ENCODE measurements at places on chromosomes 11 and 22. TPM values are rescaled to one million over a fixed set of nuclear protein-coding genes. Genes with fewer than 3 reads are reported as not detected.
A peak's percentile ranks its signal among the peaks of the same experiment; 100 is the strongest.

GRCh38 chr22:34293324-34293723 lies 373.0 kb upstream of the LARGE1 start:
- H3K27ac ChIP-seq, result no peak overlapping the region
- no peaks in the 10 kb centered on the region for H3K27me3 ChIP-seq
- H3K36me3 ChIP-seq, result no peaks in the 10 kb centered on the region
- H3K4me3 ChIP-seq, result no peak overlapping the region

DNA sequence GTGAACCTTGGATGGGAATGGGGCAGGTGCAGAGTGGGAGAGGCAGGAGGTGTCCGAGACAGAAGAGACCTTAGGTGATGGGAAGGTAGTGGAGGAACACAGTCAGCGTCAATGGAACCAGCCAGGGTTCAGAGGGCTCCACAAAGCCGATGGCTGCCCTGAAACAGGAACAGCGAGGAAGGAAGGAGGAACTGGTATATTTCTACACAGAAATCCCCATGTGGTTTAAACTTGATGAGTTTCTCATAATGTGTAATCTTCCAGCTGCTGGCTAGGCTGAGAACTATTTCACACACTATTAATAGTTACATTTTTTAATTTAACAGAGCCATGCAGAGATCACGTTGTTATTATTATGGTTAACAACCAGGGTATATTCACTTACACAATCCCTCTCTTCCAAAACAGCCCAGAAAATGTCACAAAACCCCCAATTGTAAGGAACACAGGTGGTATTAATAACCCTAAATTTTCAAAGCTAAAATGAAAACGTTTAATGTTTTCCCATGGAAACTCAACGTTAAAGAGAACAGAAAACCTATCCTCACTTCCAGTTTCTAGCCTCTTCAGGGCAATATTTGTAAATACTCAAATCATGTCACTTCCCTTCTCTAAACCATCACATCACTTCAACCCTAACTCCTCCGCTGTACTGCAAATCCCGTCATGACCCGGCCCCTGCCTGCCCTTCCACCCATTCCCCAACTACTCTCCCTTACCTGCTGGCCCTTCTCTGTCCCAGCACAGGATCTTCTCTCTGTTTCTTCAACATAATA lies 74.5 kb upstream of the ARFGAP3 start:
- H3K27me3 ChIP-seq, result no peaks in the 10 kb centered on the region
- peaks cover 84% of the 10 kb centered on the region for H3K4me1 ChIP-seq
- H3K36me3 ChIP-seq, result no peaks in the 10 kb centered on the region
- DNase-seq, result no peak
- H3K27ac ChIP-seq, result peak overlapping the region; percentile 97

MMP11 gene
- total RNA-seq, result 2.0 TPM

USH1C gene
- total RNA-seq, result 0.68 TPM

KCNQ1OT1 gene
- total RNA-seq, result 2.3 TPM

SCGB1D2 gene
- not detected for total RNA-seq

DNA sequence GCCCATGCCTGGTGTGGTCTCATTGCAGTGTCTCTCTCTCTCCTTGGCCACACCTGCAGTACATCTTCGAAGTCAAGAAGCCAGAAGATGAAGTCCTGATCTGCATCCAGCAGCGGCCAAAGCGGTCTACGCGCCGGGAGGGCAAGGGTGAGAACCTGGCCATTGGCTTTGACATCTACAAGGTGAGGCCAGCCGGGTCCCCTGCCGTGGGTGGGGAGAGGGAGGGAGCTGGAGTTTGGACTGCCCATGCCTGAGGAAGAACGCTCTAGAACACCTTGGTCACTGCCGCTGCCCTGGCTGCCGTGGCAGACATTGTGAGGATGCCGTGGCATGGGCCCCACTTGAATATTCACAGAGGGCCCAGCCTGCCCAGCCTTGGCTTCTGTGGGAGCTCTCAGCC lies 9.1 kb upstream of the MYO7A start:
- H3K27me3 ChIP-seq, result no peaks in the 10 kb centered on the region
- DNase-seq, result no peak
- H3K27ac ChIP-seq, result no peak overlapping the region
- no peak overlapping the region for H3K4me3 ChIP-seq

KCNQ1 gene
- total RNA-seq, result 25.3 TPM

GRCh38 chr11:63686926-63687325 lies 5.6 kb downstream of the RTN3 start:
- H3K36me3 ChIP-seq, result no peaks in the 10 kb centered on the region
- no peak overlapping the region for H3K4me3 ChIP-seq
- DNase-seq, result no peak
- H3K4me1 ChIP-seq, result peaks cover 36% of the 10 kb centered on the region
- H3K27me3 ChIP-seq, result no peaks in the 10 kb centered on the region
- no peak overlapping the region for H3K27ac ChIP-seq

DNA sequence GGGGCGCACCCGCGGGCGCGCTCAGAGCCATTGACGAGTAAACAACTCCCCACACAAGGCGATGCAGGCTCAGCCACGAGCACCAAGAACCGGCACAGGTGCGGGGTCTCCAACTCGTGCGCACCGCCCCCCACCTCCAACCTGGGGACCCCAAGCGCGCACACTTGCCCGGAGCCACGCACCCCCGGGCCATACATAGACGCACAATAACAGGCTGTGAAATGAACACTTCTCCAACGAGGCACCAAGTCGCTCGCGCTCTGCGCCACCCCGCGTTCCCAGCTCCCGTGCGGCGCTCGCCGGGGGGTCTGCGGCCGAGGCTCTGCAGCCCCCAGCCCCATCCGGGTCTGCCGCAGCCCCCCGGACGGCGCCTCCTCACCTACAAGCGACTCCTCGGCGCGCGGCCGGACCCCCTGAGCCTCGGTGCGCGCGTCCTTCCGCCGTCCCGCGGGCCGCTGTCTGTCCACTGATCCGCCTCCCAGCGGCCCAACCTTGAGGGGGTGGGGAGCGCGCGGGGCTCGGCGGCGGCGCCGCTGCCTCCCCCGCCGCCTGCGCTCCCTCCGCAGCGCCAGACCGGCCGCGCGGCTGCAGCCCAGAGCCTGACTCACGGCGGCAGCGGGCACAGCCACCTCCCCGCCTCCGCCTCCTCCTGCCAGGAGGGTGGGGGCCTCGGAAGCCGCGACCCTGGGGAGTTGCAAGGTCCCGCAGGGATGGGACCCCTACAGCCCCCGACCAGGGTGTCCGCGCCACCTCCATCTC lies 1.6 kb downstream of the IFITM10 start:
- no peak for DNase-seq
- H3K27me3 ChIP-seq, result no peaks in the 10 kb centered on the region
- H3K4me1 ChIP-seq, result peaks cover 65% of the 10 kb centered on the region
- peaks cover 14% of the 10 kb centered on the region for H3K36me3 ChIP-seq

GRCh38 chr11:75760243-75760642 lies 8.3 kb upstream of the DGAT2 start:
- no peak overlapping the region for H3K4me3 ChIP-seq
- no peak overlapping the region for H3K27ac ChIP-seq
- no peaks in the 10 kb centered on the region for H3K27me3 ChIP-seq
- no peak for DNase-seq
- no peaks in the 10 kb centered on the region for H3K4me1 ChIP-seq
- H3K36me3 ChIP-seq, result no peaks in the 10 kb centered on the region

- H3K27me3 ChIP-seq, result no peaks in the 10 kb centered on the region
- DNase-seq, result no peak
- H3K27ac ChIP-seq, result no peak overlapping the region
- H3K4me1 ChIP-seq, result peaks cover 3% of the 10 kb centered on the region
- no peaks in the 10 kb centered on the region for H3K36me3 ChIP-seq
Observed at GRCh38 chr22:23400286-23400981, 179.7 kb downstream of the IGLL1 start.

DNA sequence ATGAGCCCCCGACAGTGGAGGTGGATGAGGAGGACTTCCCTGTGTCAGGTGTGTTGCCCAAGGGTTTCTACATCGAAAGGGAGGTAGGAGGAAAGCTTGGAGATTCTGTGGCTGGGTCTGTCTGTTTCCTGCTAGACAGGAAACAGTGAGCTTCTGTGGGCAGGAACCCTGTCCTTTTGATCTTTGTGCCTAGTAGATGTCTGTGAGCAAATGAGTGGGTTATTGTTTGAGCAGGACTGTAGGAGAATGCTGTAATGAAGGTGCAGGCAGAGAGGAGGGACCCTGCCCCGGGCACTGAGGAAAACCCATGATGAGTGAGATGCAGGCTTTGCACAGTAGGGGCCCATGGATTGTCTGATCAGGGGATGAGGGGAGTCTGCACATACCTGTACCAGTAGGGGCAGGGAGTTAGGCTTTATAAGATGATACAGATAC lies 14.0 kb downstream of the USP35 start:
- H3K4me1 ChIP-seq, result no peaks in the 10 kb centered on the region
- peaks cover 37% of the 10 kb centered on the region for H3K36me3 ChIP-seq
- DNase-seq, result no peak
- H3K27me3 ChIP-seq, result no peaks in the 10 kb centered on the region

GRCh38 chr22:39173050-39173706 lies 20.7 kb upstream of the CBX7 start:
- peaks cover 38% of the 10 kb centered on the region for H3K4me1 ChIP-seq
- H3K27me3 ChIP-seq, result no peaks in the 10 kb centered on the region
- no peak for DNase-seq
- no peak overlapping the region for H3K27ac ChIP-seq

PITPNB gene
- 42.2 TPM for total RNA-seq

DNA sequence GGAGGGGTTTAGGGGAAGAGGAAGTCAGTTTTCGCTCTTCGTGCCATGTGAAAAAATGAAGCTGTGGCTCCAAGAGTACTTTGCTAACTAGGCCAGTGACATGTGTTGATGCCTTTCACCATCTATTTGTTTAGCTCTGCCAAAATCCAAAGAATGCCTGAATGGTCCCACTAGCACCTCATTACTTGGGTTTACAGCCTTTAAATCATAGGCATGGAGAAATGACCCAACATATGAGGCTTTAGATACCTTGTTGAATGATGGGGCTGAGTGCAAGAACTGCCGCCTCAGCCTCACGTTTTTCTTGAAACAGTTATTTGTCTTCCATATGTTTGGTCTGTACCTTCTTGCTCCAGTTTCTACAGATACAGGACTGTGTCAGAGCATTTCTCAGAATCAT lies 8.3 kb downstream of the RBM4 start:
- peaks cover 32% of the 10 kb centered on the region for H3K4me1 ChIP-seq
- DNase-seq, result no peak
- H3K27me3 ChIP-seq, result no peaks in the 10 kb centered on the region

ST14 gene
- total RNA-seq, result 4.9 TPM

GRCh38 chr11:64489831-64490441 lies 101.1 kb upstream of the SLC22A12 start:
- no peak for DNase-seq
- H3K4me3 ChIP-seq, result no peak overlapping the region
- no peak overlapping the region for H3K27ac ChIP-seq
- no peaks in the 10 kb centered on the region for H3K27me3 ChIP-seq

NKAPD1 gene
- 10.2 TPM for total RNA-seq

DNA sequence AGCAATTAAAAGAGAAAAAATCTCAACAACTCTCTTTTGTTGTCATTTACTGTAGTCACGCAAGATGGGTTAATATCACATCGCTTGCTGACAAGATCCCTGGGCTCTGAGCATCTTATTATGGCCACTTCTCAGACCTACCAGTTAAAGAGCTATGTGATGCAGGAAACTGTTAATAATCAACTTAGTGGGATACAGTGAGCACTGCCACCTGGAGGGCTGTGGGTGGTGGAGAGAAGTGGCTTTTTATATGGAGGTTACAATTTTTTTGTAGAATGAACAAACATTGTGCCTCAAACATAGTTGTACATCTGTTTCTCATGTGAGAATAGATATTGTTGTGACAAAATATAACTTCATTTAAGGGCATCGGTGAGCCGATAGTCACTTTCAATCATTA lies 181.0 kb downstream of the TENM4 start:
- H3K4me3 ChIP-seq, result no peak overlapping the region
- H3K27ac ChIP-seq, result no peak overlapping the region
- no peak for DNase-seq
- no peaks in the 10 kb centered on the region for H3K4me1 ChIP-seq

DNA sequence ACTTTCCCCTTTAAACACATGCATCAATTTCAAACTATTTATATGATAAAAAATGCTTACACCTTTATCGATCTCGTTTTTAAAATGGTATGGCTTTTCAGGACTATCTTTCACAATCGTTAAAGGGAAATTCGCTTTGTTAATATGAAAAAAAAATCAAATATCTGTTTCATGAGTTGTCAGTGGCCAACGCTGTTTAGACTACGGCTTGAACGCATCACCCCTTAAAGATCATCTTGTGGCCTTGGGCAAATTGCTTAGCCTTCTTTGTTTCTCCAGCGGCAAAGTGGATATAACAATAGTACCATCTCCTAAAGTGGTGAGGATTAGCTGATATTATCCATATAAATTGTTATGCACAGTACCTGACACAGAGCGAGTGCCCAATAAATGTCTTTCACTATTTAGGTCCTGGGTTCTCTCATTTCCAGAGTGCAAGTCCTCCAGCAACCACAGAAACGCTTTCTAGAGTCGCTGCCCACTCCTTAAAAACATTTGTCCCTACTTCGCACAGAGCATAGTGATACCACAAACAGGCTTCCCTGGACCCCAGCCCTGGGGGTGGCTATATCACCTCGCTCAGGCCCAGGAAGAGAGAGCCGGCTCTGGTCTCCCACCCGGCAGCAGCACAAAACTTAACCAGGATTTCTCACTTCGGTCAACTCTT lies 904 bp downstream of the SLC35F2 start:
- no peaks in the 10 kb centered on the region for H3K36me3 ChIP-seq
- peak overlapping the region; percentile 81 for H3K27ac ChIP-seq
- H3K4me3 ChIP-seq, result peak overlapping the region; percentile 96
- no peaks in the 10 kb centered on the region for H3K4me1 ChIP-seq

DNA sequence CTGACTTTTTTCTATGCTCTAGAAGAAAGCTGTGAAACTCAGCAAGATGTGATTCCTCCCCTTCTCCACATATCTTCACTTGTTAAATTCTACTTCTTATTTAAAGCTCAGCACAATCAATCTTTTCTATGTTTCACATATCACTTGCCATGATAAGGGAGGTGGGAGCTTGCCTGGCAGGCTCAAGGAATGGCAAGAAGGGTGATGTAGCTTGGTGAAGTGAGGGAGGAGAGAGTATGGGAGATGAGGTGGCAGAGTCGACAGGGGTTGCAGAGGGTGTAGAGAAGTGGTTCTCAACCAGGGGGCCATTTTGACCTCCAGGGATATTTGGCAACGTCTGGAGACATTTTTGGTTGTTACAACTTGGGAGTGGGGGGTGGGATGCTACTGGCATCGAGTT lies 120.6 kb upstream of the TIMP3 start:
- H3K36me3 ChIP-seq, result no peaks in the 10 kb centered on the region
- no peak overlapping the region for H3K27ac ChIP-seq
- no peak overlapping the region for H3K4me3 ChIP-seq

DNA sequence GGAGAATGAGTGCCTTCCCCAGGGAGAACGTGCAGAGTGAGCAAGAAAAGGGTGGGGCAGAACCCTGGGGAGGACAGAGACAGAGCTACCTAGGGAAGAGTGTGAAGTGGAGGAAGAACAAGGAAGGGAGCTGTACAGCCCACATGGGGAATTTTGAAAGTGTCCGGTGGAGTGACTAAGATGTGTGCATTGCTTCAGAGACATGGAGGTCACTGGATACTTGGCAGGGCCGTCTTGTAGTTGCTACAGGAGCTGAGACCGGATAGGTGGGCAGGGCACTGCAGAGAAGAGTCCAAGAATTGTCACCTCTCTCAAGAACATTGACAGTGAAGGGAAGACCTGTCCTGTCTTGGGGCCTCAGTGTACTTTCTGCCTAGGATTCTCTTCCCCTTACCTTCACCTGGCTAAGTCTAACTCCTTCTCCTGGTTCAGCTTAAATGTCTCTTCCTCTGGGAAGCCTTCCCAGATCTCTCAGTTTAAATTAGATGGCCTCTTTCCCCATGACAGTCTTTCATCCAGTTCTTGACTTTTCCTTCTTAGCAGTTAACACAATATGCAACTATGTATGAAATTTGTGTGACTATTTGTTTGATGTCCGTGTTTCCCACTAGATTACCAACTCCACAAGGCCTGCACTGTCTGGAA lies 9.2 kb upstream of the P2RY6 start:
- H3K27ac ChIP-seq, result no peak overlapping the region
- H3K27me3 ChIP-seq, result no peaks in the 10 kb centered on the region

UBQLN3 gene
- total RNA-seq, result 1.5 TPM
